Vagina (tissue), 2 donors: ENCODE measurements at places on chromosomes 7 and 10. TPM values are rescaled to one million over a fixed set of nuclear protein-coding genes. Genes with fewer than 3 reads are reported as not detected.

MAT1A gene
- not detected for total RNA-seq

DNA sequence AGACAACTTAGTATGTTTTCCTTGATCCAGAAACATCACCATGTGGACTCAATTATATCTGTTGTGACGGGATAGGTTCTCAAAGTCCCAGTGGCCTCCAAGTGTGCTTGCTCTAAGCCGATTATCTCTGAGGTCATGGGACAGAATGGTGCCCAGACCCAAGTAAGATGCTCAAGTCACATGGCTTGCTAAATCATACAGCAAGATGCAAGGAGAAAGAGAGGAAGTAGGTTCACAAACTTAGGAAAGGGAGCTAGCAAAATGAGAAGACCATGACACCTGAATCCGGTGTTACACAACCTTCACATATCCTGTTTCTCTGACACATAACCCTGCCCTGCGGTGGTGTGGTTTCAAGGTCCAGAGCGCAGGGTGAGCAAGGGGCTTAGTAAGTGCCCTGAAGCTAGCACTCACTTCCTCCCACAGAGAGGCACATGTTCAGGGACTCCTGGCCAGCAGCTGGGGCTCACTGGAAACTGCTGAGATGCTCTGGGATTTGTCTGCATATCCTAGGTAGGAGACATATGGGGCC, 590.9 kb upstream of the ANKRD30A start:
- H3K4me1 ChIP-seq: no peaks in the 10 kb centered on the region
- no peak for DNase-seq
- no peaks in the 10 kb centered on the region for H3K27me3 ChIP-seq
- H3K27ac ChIP-seq: no peak overlapping the region
- H3K4me3 ChIP-seq: no peak overlapping the region
- H3K36me3 ChIP-seq: no peaks in the 10 kb centered on the region

DNA sequence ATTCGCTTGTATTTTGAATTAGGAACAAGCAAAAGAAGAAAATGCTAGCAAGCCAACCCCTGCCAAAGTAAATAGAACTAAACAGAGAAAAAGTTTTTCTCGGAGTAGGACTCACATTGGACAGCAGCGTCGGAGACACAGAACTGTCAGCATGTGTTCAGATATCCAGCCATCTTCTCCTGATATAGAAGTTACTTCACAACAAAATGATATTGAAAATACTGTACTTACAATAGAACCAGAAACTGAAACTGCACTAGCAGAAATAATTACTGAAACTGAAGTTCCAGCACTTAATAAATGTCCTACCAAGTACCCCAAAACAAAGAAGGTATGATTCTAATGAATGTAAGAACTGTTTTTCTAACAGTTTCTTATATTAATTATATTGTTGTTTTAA, 87.9 kb downstream of the KMT2E start:
- DNase-seq: no peak
- H3K4me1 ChIP-seq: peaks cover 35% of the 10 kb centered on the region
- H3K27ac ChIP-seq: no peak overlapping the region
- no peaks in the 10 kb centered on the region for H3K36me3 ChIP-seq
- H3K27me3 ChIP-seq: no peaks in the 10 kb centered on the region

DNA sequence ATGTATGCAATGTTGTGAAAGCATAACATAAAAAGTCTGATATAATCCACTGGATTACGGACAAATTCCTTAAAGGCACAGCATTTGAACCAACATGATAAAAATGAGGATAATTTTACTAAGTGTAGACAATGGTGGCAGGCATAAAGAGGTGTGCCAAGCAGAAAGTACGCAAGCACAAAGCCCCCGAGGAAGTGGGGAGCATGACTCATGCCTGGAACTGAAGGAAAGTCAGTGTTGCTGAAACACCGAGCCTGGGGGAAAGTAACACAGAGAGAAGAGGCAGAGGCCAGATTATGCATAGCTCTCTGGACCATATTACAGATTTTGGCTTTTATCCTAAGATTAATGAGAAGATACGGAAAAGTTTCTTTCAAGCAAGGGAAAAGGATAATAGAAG, 490.0 kb upstream of the PHF14 start:
- no peaks in the 10 kb centered on the region for H3K36me3 ChIP-seq
- DNase-seq: no peak
- no peak overlapping the region for H3K4me3 ChIP-seq
